ENCODE measurements at places on chromosomes 5 and 9.

DNA sequence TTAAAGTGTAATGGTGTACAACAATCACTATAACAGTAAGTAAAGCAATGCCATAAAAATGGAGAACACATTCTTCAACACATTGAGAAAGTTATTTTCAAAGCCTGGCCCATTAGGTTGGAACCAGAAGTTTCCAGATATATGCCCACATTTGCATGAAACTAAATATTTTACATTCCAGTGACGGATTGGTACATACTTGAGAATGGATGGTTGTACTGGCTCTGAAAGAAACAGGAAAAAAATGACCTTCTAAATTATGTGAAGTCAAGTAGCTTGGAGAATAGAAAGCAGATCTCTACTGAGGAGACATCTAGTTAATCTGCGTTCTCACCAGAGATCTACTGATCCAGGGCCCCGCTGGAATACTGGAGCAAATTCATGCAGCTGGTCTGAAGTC is 1037.0 kb downstream of the NR2F1-AS1 start:
- DNase-seq, result no peak
- H3K27me3 ChIP-seq, result no peaks in the 10 kb centered on the region
- H3K4me3 ChIP-seq, result no peak overlapping the region
- no peaks in the 10 kb centered on the region for H3K36me3 ChIP-seq

DNA sequence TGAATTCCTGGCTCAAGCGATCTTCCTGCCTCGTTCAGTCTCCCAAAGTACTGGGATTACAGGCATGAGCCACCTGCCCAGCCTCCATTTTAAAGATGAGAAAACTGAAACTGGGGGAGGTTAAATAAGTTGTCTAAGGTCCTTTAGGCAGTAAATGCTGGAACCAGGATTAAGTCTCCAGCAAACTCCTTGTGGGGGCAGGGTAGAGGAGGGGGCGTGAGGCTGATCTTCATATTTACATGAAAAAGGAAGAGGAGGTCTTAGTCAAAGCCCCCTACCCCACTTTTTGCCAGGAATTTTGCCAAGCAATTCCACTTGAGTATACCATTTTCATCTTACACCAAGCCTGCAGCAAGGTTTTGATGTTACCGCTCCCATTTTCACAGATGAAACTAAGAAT is 76.6 kb upstream of the NR4A3 start:
- DNase-seq, result no peak
- no peaks in the 10 kb centered on the region for H3K4me1 ChIP-seq
- H3K27me3 ChIP-seq, result no peaks in the 10 kb centered on the region
- no peak overlapping the region for H3K27ac ChIP-seq
- H3K36me3 ChIP-seq, result no peaks in the 10 kb centered on the region
- no peak overlapping the region for H3K4me3 ChIP-seq

DNA sequence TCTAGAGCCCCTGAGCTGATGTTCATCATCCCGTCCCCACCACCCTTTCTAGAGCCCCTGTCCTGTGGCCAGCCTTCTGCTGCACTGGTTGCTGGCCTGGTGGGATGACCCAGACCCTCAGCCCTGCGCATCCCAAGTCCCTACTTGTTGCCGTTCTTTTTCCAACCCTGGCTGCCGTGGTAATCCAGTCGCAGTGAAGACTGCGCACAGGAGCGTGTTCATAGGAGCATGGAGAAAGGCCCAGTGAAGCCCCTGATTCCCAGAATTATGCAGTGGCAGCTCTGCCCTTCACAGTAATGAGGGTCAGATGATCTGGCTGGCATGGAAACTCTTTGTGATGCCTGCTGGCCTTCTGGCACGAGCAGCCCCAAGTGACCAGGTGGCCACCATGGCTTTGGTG is 183.3 kb downstream of the CACNA1B start:
- DNase-seq, result no peak
- H3K4me1 ChIP-seq, result no peaks in the 10 kb centered on the region
- H3K4me3 ChIP-seq, result no peak overlapping the region
- no peaks in the 10 kb centered on the region for H3K36me3 ChIP-seq

GRCh38 chr9:126084696-126085095 is 241.9 kb upstream of the MVB12B start:
- no peak overlapping the region for H3K4me3 ChIP-seq
- no peaks in the 10 kb centered on the region for H3K36me3 ChIP-seq
- H3K27ac ChIP-seq, result no peak overlapping the region
- no peak for DNase-seq
- H3K4me1 ChIP-seq, result no peaks in the 10 kb centered on the region

DNA sequence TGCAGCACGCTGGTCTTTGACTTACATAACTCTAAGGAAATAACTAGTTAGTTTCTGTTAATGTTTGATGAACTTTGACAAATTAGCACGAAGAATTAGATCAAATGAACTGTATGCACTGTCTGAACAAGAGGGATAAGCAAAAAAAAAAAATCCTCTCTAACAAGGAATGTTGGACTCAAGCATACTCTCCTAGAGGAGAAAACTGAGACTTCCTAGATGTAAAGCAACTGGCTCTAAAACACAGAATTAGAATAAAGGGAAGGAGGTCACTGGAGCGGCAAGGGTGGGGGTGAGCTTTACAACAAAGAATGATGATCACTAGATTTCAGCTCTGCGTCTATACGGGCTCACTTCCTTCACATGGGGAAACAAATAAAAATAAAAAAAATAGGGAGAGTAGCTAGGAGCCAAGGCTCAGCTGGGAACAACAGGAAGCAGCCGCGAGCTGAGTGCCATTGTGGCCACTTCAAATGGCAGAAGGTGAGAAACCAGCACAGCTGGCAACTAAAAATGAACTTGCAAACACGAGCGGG is 48.7 kb upstream of the CEMIP2 start:
- H3K4me3 ChIP-seq, result no peak overlapping the region
- H3K4me1 ChIP-seq, result no peaks in the 10 kb centered on the region
- no peaks in the 10 kb centered on the region for H3K36me3 ChIP-seq
- no peak for DNase-seq
- H3K27ac ChIP-seq, result no peak overlapping the region

DNA sequence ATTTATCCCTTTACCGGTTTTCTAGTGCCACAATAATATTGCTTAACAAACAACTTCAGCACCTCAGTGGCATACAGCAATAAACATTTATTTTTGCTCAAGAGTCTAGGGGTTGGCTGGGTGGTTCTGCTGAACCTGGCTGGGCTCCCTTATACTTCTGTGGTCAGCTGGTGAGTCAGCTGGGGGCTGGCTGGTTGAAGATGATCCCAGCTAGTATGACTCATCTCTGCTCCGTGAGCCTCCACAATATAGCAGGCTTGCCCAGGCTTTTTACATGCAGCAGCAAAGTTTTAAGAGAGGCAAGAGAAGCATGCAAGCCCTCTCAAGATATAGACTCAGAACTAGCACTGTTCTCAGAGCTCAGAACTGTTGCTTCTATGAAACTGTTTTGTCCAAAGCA is 523.5 kb upstream of the CLINT1 start:
- DNase-seq, result no peak
- no peaks in the 10 kb centered on the region for H3K27me3 ChIP-seq
- H3K36me3 ChIP-seq, result no peaks in the 10 kb centered on the region
- H3K4me3 ChIP-seq, result no peak overlapping the region
- H3K27ac ChIP-seq, result no peak overlapping the region

DNA sequence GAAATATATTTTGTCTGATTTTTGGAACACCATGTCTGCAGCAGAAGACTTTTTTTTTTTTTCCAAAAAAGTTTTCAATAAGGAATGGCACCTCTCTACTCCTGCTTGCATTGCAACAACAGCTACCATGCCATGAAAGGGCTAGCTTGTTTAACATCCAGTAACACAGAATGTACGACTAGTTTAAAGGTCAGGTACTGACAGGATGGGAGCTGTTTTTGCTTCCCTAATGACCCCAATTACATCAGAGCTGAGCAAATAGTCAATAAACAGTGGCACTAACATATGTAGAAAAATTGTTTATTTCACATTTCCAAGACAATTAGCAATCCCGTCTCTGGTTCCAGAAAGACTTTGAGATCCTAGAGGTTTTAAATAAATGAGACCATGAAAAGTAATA is 693.8 kb downstream of the NR2F1-AS1 start:
- H3K4me1 ChIP-seq, result no peaks in the 10 kb centered on the region
- no peaks in the 10 kb centered on the region for H3K36me3 ChIP-seq
- H3K4me3 ChIP-seq, result no peak overlapping the region
- no peak for DNase-seq

GRCh38 chr5:6567068-6567467 is 65.8 kb downstream of the NSUN2 start:
- H3K27ac ChIP-seq, result no peak overlapping the region
- DNase-seq, result no peak
- H3K4me3 ChIP-seq, result no peak overlapping the region
- H3K4me1 ChIP-seq, result no peaks in the 10 kb centered on the region
- peaks cover 9% of the 10 kb centered on the region for H3K27me3 ChIP-seq
- H3K36me3 ChIP-seq, result no peaks in the 10 kb centered on the region

DNA sequence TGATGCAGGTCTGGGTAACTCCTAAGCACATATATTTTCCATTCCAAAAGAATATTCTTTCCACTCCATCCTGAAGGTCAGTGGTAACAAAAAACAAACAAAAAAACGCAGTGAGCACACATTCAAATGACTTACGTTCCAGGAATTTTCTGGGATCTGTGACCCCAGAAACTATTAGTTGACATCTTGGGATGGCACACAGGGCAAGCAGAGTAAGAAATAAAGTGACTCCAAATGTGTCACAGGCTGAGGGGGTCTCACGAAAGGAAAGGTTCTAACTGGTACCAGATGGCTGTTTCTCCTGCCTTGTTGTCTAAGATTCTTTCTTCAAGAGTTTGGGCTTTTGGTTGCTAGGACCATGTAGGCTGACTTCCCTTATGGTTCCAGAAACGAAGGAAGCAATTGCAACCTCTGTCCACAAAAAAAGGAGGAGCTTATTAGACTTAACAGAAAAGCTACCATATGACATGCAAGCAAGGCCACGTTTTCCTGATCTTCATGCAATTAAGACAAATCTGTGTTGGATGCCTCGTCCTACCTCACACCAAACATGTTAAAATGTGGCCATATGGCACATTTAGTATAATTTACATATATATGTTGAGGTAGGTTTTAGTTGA is 32.7 kb downstream of the PTGS1 start:
- H3K36me3 ChIP-seq, result no peaks in the 10 kb centered on the region
- H3K4me1 ChIP-seq, result peaks cover 3% of the 10 kb centered on the region
- no peak for DNase-seq
- H3K27ac ChIP-seq, result no peak overlapping the region
- no peak overlapping the region for H3K4me3 ChIP-seq

DNA sequence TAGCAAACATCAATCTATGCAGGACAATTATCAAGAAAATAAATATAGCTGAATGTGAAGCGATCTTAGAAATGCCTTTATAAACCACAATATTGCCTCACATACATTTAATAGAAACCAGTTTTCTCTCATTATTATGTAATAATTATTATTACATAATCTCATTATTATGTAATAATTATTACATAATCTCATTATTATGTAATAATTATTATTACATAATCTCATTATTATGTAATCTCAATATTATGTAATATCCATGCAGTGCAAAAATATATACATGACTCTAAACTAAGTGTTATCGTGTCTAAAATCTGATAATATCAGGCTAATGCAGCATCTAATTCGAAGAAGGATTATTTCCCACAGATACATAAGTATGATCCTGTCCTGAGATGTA is 563.9 kb upstream of the SEMA6A start:
- H3K4me1 ChIP-seq, result no peaks in the 10 kb centered on the region
- no peaks in the 10 kb centered on the region for H3K27me3 ChIP-seq
- H3K36me3 ChIP-seq, result no peaks in the 10 kb centered on the region
- no peak overlapping the region for H3K4me3 ChIP-seq
- H3K27ac ChIP-seq, result no peak overlapping the region

DNA sequence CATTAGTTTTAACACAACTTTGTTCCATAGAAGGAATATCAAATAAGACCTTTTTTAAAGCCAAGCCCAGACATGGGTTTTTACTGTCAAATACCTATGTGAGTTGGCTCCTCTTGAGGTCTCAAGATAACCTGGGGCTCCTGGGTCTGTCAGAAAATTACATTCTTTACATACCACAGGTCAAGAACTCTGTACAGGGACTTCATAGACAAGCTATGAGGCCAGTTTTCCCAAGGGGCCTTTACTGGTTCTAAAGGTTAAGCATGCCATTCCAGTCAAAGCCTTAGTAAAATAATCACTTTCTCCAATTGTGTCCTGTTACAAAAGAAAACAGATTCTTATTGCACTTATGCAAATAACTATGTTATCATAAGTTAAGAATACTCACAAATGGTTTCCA is 15.5 kb upstream of the SMC2 start:
- no peak overlapping the region for H3K27ac ChIP-seq
- no peaks in the 10 kb centered on the region for H3K27me3 ChIP-seq
- no peaks in the 10 kb centered on the region for H3K4me1 ChIP-seq
- DNase-seq, result no peak
- no peak overlapping the region for H3K4me3 ChIP-seq

DNA sequence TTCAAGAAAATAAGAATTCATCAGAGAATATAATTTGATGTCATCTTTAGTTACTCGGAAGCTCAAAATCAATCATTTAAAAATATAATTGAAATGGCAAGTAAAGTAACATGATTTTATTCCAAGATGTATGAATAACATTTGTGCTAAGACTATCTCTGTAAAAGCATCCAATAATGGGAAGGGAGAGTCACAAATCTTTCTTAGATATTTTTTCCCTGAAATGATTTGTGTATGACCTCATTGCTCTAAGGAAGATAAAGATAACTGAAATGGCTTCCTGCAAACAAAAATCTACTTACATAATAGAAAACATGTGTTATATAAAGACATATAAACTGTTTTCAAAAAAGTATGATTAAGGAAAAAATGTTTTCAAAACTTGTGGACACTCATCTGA is 97.4 kb upstream of the FGF10 start:
- no peak overlapping the region for H3K4me3 ChIP-seq
- no peaks in the 10 kb centered on the region for H3K4me1 ChIP-seq
- H3K36me3 ChIP-seq, result no peaks in the 10 kb centered on the region
- DNase-seq, result no peak
- no peak overlapping the region for H3K27ac ChIP-seq
- H3K27me3 ChIP-seq, result no peaks in the 10 kb centered on the region

- H3K36me3 ChIP-seq, result no peaks in the 10 kb centered on the region
- no peak for DNase-seq
- H3K4me3 ChIP-seq, result no peak overlapping the region
Observed at GRCh38 chr9:120366644-120367019, 213.3 kb downstream of the CDK5RAP2 start.

- no peaks in the 10 kb centered on the region for H3K36me3 ChIP-seq
- no peak overlapping the region for H3K27ac ChIP-seq
Observed at GRCh38 chr5:155252025-155252424, 238.5 kb downstream of the KIF4B start.
